Hematopoietic multipotent progenitor cell treated with erythropoietin and hydrocortisone succinate and interleukin-3 and kit ligand, for 8 days (in vitro differentiated cells): ENCODE measurements at places on chromosomes 5 and 9.

DNA sequence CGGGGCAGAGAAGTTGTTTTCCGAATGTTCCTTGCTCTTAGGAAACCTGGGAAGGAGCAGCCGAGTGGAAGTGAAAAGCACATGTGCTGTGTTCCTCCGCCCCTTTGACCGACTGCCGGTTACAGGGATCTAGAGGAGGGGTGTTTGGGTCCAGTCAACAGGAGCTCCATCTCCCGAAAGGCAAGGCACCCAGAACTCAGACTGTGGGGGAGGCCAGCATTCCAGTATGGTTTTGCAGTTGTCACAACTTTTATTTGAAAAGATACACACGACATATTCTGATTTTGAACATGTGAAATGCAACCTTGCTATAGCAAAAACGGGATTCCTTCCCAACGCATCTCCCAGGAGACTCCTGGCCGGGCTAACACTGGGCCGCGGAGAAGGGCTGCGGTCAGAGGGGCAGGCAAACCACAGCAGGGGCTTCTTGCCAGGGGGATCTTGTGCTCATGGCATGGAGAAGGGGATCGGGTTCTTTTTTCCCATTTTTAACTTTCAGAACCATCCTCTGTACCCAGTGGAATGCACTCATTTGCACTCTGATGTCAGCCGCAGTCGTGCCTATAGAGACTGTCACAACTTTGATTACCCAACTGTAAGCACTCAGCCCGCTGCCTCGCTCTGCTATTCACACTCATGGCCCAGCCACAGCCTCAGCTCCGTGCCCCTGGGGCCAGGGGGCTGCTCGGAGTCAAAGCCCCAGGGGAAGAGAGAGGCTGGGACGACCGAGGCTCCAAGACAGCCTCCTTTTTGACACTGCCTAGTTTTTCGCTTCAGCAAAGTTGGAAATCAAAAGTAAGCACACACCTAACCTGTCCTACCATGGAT, 3.9 kb downstream of the QRFP start:
- DNase-seq: no peak

GRCh38 chr9:97484134-97484533, 17.3 kb upstream of the TMOD1 start:
- DNase-seq: no peak

DNA sequence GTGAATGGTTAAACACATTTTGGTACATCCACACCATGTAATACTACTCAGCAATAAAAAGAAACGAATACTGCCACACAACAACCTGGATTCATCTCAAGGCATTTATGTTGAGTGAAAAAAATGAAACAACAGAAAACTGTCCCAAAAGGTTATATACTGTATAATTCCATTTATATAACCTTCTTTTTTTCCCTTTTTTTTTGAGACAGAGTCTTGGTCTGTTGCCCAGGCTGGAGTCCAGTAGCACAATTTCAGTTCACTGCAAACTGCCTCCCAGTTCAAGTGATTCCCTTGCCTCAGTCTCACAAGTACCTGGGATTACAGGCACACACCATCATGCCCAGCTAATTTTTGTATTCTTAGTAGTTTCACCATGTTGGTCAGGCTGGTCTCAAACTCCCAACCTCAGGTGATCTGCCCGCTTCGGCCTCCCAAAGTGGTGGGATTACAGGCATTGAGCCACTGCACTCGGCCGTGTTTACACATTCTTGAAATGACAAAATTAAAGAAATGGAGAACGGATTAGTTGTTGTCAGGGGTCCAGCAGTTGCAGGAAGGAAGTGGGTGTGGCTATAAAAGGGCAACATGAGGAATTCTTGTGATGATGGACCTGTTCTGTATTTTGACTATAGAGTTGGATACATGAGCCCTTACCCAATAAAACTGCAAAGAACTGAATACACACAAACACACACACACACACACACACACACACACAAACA, 17.4 kb downstream of the PPP6C start:
- no peak for DNase-seq

- peak; percentile 43 for DNase-seq
Observed at GRCh38 chr9:6829027-6829426, 71.3 kb downstream of the KDM4C start.

- DNase-seq: no peak
Observed at GRCh38 chr5:89178541-89178940, 295.6 kb upstream of the MEF2C start.

DNA sequence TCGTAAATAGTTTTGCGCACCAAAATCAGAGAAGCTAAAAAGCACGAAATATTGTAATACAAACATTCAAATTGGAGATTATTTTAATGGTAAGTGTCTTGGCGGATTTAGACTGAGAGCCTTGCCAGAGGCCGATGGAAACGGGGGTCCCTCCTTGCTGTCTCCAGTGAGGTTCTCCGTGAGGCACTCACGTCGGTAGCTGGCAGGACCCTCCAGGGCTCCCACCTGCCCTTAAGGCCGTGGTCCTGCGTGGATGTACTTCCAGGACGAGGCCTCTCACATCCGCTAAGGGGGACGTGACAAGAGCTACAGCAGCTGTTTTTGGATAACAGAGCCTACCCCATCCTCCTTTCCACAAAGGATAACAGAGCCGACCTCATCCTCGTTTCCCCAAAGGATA, 7.9 kb downstream of the NKD2 start:
- no peak for DNase-seq

DNA sequence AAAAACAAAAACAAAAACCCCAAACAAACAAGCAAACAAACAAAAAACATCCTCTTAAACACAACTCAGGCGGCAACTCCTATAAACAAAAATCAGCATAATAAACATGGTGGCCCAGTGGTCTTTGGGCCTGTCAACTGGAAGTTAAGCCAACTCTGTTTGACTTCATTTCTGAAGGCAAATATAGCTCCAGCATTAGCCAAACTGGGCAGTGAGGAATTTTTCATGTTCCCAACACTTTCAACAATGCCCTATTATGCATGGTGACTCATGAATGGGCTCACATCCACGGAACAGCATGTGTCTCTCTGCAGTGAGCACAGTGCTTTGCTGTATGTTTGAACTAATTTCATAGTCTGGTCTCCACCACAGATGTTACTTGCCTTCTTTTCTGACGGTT, 143.9 kb upstream of the STC2 start:
- DNase-seq: no peak

GRCh38 chr9:89518466-89519365, 20.8 kb upstream of the SEMA4D start:
- no peak for DNase-seq

GRCh38 chr9:115740986-115741385, 412.6 kb upstream of the PAPPA start:
- no peak for DNase-seq

DNA sequence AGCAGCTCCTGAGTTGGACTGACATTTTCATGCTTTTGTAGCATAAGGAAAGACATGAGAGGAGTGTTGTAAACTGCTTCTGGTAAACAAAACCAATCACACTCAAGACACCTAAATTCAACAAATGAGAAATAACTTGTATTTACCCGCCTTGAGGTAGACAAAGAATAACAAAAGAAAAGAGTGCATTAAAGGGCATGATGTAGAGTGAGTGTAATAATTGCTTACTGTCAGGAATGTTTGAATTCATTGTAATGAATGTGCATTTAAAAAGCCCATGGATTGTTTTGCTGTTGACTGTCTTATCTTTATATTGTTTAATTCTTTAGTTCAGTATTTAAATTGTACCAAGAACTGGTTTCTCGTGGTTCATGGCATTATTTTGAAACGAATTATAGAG, 61.8 kb downstream of the KDM4C start:
- DNase-seq: no peak

- DNase-seq: no peak
Observed at GRCh38 chr9:95237336-95237735, 80.2 kb downstream of the FANCC start.

GRCh38 chr5:135452321-135453030, at the start of gene TIFAB:
TSS of gene TIFAB (minus strand) at chr5:135452351. CDS start at chr5:135449939, 2,412 bp downstream.
- DNase-seq: no peak

- peak; percentile 77 for DNase-seq
Observed at GRCh38 chr5:109410389-109411148, 795 bp upstream of the PJA2 start.

- DNase-seq: no peak
Observed at GRCh38 chr5:13975246-13975645, 30.8 kb upstream of the DNAH5 start.

- no peak for DNase-seq
Observed at GRCh38 chr5:93902288-93902687, 160.9 kb upstream of the POU5F2 start.

DNA sequence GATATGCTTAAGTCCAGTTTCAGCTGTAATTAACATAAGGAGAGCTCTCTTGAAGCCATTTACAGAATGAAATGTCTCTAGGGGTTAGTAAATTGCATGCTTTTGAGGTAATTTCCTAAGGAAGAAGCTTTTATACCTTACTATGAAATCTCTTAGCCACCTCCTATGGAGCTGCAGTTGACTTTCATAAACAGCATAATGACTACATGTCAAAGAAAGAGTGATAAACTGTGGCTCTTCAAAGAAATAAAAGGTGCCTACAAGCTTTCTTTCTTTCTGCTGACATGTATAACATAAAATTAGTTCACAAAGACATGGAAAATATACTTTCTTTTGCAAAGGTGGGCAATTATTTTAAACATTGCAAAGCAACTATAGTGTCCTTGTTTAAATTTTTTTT, 90.8 kb downstream of the TMEM167A start:
- DNase-seq: no peak

GRCh38 chr5:52356311-52356918, 431.3 kb upstream of the ITGA1 start:
- peak; percentile 11 for DNase-seq

- no peak for DNase-seq
Observed at GRCh38 chr5:159050316-159051143, 49.2 kb downstream of the EBF1 start.

DNA sequence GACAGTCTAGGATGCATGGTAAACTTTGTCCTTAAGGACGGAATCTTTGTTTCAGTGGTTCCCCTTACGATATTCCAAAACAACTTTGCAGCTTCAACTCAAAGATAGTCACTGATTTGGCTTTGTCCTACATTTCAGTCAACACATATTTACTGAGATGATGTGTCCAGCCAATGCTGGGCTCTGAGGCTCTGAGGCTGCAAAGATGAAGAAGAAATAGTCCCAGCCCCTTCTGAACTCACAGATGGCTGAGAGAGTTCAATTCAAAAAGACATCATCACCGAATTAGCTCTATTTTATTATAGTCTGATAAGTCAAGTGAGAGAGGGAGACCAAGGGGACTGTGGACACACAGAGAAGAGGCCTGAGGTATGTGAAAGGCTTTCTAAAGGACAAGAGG, 544.0 kb downstream of the ACTL7B start:
- DNase-seq: no peak

DNA sequence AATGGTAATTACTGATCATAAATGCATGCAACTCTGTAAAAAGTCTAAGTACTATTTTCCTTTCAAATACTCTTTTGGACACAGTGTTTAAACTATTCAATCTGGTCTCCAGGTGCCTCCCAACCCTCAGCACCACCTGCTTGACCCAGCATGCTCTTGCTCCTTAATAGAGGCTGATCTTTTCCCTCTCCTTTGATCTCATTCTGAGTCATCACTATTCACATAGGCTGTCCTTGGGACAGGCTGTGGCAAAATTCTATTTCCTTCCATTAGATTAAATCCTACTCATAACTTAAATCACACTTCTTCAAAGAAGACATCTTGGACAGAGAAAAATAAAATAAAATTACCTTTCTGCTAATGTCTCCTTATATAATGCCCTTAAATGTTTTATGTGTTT, 199.4 kb upstream of the ST8SIA4 start:
- DNase-seq: no peak

- DNase-seq: no peak
Observed at GRCh38 chr9:109453210-109453842, 44.8 kb downstream of the PTPN3 start.

GRCh38 chr9:35051069-35051967, 21.1 kb downstream of the VCP start:
- DNase-seq: peak; percentile 66

GRCh38 chr9:133342570-133342969, 5.4 kb downstream of the MED22 start:
- DNase-seq: no peak

GRCh38 chr5:66209350-66209749, 65.2 kb downstream of the SREK1 start:
- no peak for DNase-seq

- DNase-seq: no peak
Observed at GRCh38 chr5:44001236-44001635, 388.0 kb downstream of the FGF10 start.

- no peak for DNase-seq
Observed at GRCh38 chr9:102354041-102354440, 615.6 kb upstream of the GRIN3A start.

DNA sequence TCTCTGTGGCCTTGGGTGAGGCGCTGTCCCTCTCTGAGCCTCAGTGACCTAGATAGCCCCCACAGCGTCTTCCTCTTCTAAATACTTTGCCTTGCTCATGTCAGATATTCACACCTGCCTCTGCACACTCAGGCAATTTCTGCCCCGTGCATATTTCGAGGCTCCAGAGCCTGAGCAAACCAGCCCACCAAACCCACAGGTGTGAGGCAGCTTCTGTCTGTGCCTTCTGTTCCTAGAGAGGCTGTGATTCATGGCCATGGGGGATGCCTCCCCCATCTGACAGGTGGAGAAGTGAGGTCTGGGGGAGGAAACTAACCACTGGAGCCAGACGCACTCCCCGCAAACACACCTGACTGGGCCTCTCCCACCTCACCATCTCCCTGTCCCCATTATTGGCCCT, 42.7 kb upstream of the CPLX2 start:
- DNase-seq: no peak

- DNase-seq: no peak
Observed at GRCh38 chr9:23769307-23769935, 56.6 kb downstream of the ELAVL2 start.

DNA sequence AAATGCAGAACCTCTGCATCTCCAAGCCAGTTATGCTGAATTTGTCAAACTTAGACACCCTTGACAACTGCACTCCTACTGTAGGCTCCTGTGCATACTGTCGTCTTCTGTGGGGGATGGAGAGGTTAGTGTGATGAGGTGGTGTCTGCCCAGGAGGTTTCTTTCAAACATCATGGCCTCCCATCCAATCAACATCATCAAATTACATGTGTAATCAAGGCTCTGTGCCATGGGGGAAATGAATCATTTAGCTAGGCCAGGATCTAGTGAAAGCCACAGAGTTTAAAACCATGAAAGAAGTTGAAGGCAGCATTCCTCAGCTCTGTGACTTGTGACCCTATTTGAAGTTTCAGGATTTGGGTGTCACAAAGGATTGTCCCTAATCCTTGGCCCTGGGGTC, 240.6 kb downstream of the MARCHF11 start:
- DNase-seq: no peak

- DNase-seq: no peak
Observed at GRCh38 chr9:113919871-113920270, 43.8 kb downstream of the ZNF618 start.
